ENCODE measurements at places on chromosomes 5 and 9. TPM values are rescaled to one million over a fixed set of nuclear protein-coding genes. Genes with fewer than 3 reads are reported as not detected.

The FOXD4L3 gene
- total RNA-seq, result not detected

The ZNF462 gene
- total RNA-seq, result 14.7 TPM

The STC2 gene
- total RNA-seq, result 120 TPM

The EGFL7 gene
- total RNA-seq, result 7.2 TPM

The GFPT2 gene
- total RNA-seq, result 24.2 TPM

The ARID3C gene
- 0.22 TPM for total RNA-seq

The GFI1B gene
- not detected for total RNA-seq

The JAKMIP2 gene
- total RNA-seq, result 10.8 TPM

The CCDC171 gene
- 4.5 TPM for total RNA-seq
